Stimulated activated CD4-positive, alpha-beta T cell treated with anti-CD3 and anti-CD28 coated beads, Interleukin-4, amount 100 ng/mL, for 24 hours (primary cell): ENCODE measurements at places on chromosomes 4 and X.

GRCh38 chrX:110667706-110668105, 127.9 kb downstream of the CHRDL1 start:
- no peak for DNase-seq

- no peak for DNase-seq
Measured at GRCh38 chr4:7797330-7797729, 142.3 kb downstream of the AFAP1 start.

DNA sequence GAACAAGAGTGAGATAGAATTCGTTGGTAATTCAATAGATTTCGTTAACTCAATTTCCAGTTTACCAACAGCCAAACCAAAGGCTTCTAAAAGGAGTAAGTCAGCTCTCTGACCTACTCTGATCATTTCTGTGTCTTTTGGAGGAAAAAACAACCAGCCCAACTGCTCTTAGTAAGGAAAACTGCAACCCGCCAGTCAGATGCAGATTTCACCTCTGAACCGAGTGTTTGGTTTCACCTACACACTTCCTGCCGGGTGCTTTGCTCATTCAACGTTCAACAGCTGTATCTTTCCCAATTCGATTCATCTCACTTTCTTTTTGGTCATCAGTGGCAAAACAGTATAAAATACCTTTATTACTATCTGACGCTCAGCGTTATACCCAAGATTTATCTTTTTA, 24.5 kb downstream of the TMSB4X start:
- peak; percentile 66 for DNase-seq

- peak; percentile 81 for DNase-seq
Measured at GRCh38 chrX:48938721-48939425, 18.5 kb downstream of the OTUD5 start.

DNA sequence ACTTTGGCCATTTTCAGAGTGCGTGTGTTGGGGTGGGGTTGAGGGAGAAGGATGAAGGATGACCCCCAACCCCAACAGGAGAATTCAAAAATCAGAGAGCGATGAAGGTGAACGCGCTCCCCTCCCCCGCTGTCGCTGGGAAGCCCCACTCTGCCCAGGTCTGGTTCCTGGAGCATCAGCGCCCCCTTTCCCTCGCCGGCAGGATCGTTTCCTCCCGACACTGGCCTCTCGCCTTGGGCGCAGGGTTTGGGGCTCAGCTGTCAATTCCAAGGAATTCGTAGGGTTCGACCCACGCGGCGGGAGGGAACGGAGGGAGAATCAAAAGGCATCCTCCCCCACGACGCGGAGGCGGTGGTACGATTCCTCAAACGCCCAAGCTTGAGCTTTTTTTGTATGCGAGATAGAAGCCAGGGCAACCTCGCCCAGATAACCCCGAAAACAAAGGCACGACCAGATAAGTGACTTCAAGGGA, 1.0 kb upstream of the PDGFRA start:
- DNase-seq, result peak; percentile 38

DNA sequence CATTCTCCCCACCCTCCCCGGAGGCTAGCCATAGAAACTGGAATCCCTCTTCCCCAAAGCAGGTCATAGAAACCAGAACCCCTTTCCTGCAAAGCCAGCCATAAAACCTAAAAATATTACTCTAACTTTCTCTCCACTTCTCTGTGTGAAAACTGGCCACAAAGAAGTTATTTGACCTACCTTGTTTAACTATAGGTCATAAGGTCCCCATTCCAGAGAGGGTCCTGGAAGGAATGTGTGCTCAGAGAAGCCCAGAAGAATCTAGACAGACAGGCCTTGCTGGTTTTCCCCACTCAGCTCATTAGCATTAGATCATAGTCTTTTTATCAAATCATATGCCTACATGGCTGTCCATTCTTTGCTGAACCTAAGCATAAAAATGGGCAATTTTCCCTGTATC, 52.8 kb upstream of the TEX13A start:
- DNase-seq, result no peak

DNA sequence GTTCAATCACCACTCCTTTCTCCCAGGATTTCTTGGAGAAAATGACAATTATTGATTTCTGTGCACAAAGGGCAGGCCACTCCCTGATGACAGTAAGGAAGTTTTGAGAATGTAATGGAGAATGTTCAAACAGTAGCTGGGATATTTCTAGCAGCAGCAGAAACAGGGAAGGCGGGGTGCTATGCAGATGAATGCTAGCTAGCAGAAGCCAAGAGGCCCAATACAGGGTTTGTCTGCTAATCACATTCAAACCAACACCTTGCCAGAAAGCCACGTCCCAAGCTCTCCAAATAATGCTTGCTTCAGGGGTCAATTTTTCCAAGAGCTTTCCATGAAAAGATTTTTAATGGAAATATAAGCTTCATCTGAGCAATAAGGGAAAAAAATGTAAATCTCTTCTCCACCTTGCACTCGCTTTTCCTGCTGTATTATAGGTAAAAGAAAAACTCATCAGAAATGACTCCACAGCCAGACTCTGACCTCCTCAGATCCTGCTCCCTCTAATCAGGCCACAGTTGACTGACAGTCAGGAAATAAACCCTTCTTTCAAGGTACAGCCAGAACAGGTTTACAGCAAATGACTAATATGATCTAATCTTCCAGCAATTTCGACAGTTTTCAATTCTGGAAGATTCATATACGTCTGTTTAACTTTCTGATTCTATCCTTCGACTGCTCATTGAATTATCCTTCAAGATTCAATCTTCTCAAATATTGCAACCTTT, 84.7 kb upstream of the PCDH19 start:
- no peak for DNase-seq

DNA sequence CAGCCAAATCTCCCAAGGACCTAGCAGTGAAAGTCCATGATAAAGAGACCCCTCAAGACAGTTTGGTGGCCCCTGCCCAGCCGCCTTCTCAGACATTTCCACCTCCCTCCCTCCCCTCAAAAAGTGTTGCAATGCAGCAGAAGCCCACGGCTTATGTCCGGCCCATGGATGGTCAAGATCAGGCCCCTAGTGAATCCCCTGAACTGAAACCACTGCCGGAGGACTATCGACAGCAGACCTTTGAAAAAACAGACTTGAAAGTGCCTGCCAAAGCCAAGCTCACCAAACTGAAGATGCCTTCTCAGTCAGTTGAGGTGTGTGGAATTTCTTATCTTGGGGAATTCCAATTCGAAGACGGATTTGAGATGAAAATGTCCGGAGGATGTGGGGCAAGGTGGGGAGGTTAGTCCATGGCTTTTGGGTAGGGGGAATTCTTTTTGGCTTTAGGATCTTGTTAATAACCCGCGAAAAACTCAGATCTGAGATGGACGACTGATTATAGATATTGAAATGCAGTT, 112.5 kb downstream of the AFF1 start:
- no peak for DNase-seq

DNA sequence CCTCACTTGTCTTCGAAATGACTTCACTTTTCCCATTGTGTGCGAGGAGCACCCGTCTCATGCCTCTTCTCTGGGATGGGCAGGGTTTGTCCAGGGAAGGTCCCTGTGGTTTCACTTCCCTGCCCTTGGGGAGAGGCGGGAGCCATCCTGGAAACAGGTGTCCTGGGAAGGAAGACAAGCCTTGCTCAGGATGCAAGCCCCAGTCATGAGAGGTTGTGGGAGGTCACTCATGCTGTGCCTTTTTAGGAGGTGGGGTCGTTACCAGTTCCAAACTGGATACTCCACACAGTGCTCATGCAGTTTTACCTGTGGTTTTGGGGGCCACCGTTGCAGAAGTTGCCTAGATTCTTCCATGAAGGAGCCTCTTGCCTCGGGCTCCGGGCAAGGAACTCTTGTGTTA, 3.8 kb downstream of the RGS12 start:
- no peak for DNase-seq

- DNase-seq, result no peak
Measured at GRCh38 chr4:8731364-8731763, 138.8 kb downstream of the CPZ start.

DNA sequence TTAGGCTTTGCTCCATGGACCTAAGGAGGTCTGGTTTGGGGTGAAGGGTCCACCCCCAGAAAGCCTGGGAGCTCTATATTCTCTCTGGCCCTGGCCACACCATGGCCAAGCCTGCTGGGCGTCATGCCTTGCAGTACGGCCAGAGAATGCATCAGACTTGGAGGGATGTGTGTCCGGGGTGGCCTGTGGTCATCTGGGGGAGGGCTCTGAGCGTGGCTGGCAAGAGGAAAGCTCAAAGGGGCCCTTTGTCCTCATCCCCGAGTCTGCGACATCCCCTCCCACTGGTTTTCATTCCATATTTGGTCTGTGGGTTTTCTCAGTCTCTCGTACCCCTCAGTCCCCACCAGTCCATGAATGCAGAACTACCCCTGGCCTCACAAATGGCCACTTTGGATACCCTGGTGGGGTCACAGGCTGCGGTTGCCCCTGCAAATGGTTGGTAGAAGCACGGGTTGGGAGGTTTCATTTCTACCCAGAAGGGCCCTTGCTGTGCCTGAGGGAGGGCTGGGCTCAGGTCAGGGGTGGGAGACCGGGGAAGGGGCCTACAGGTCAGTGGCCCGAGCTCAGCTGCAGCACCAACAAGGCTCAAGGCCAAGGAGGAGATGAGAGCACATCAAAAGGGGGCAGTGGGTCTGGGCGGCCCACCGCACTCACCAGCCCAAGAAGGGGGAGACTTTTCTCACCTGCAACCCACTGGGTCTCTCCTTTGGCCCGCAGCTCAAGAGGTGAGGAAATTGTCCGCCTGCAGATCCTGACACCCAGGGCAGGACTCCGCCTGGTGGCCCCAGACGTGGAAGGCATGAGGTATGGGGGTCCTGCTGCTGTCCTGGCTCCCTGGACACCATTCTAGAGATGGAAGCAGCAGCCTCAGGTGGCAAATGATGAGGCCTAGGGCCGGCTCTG, 30.2 kb downstream of the ZNF185 start:
- DNase-seq, result no peak

DNA sequence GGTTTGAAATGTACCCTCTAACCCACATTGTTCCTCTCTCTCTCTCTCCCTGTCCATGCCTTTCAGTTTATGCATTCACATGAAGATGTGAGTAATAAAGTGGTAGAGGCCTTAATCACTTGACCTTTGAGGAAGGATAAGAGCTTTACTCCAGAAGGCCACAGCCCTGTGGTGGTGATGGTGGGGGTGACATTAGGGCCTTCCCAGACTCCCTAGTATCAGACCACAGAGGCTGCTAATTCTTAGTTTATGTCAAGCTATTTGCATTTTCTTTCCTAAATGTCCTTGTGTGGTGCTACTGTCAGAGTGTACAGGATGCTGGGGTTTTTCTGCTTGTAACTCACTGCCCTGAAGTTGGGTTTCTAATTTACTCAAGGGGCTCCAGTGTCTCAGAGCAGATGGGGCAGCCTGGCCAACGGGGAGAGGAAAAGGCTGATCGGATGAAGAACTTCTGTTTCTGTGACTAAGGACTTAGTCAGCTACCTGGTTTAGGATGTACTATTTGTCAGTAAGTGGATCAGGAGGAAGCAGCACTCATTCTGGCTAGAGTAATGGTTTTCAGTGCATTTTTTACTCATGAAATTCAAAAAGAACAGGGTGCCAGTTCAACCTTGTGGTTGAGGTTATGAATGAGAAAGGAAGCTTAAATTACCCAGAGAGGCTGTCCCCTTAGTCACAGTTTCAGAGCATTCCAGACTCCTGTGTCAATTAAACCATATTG, 509.6 kb upstream of the DIPK2B start:
- DNase-seq, result peak; percentile 68

- DNase-seq, result no peak
Measured at GRCh38 chrX:132651421-132652086, 162.7 kb upstream of the MBNL3 start.
